Large intestine (tissue), 12 donors: ENCODE measurements at places on chromosomes 13 and 19.

GRCh38 chr13:62209529-62209928 is 793.9 kb upstream of the PCDH20 start:
- no peak for DNase-seq

GRCh38 chr19:45667620-45668341 is at the start of gene GIPR:
Gene GIPR (plus strand): TSS chr19:45668221. CDS start chr19:45669521, 1,300 bp downstream.
- no peak for DNase-seq

- no peak for DNase-seq
Observed at GRCh38 chr13:59477011-59477410, 686.7 kb downstream of the DIAPH3 start.

DNA sequence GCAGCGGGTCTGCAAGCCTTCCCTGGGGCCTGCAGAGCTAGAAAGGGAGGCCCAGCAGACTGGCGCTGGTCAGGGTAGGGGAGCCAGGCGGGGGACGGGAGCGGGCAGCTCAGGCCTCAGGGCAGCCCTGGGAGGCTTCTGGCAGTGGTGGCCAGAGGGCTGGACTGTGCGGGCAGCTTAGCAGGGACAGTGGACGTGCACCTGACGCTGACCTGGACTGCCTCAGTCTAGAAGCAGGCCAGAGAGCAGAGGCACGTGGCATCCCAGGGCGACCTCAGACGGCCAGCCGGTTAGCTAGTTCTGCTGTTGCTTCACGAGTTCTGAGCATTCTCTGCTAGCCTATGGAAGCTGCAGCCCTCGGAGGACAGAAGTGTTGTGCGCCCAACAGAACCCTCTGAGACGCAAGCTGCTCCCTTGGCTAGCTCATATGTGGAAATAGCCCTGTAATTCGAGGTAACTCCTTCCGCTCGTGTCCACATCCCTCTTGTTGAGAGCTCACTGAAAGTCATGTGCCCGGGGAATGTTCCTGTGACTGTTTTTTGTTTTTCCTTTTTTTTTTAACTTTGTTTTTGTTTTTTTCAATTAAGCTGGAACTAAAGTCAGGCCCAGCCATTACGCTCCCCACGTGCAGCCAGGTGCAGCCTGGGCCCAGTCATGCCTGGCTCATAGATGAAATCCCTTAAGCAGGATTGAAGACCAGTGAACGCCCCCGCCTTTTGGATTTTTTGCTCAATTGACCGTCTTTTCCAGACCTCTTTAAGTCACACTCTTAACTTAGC is 1.9 kb upstream of the FAM174C start:
- DNase-seq: no peak

DNA sequence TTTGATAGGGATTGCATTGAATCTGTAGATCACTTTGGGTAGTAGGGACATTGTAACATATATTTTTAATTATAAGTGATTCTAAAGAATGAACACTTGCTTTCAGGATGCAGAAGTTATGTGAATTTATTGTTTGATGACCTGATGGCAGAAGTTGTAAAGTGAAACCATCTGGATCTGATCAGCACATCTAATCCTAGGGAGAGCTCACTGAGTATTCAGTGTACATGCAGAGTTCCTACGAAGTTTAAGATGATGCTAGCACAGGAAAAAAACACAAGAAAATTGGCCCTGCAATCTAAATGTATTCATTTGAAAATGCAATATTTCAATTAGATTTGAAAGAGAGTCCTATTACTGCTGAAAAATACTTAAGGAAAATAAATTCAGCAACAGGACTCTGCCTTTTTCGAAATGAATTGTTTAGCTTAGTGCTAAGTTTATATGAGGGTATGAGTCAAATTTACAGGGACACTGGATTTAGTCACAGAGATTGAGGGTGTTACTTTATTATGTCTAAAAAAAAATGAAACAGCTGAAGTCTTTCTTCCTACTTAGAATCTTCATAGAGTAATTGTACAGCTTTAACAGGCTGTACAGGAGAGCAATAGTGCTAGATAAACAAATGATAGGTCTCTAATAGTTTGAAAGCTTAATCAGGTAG is 385.7 kb downstream of the DCT start:
- DNase-seq: no peak

DNA sequence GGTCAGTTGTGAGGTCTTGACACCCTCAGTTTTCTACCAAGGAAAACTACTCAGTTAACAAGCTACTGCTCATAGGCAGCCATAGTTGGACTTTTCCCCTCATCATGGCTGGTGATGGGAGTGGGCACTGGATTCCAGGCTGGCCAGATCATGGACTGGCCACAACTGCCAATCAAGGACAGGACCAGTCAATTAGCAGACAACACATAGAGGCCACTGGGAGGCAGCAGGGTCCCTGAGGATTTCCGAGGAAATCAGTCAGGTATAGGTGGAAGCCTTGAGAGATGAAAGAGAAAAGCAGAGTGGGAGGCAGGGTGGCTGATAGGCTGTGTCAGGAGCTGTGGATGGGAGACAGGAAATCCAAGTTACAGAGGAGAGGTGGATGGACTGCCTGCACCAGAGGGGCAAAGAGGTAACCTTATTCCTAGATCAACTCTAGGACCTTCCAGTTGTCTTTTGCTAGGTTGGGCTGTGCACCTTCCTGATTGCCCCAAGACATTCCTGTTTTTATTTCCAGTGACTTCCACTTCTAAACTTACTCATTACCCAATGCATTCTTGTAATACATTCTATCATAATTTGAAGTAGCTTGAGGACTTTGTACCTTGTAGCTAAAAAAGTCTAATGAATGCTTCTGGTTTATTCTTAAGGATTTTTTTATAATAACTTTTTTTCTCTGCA is 361.8 kb downstream of the KCNRG start:
- no peak for DNase-seq

GRCh38 chr13:73522937-73523336 is 464.1 kb downstream of the KLF5 start:
- no peak for DNase-seq

- no peak for DNase-seq
Observed at GRCh38 chr13:45682494-45683008, 19.6 kb upstream of the CBY2 start.

GRCh38 chr13:19959141-19959830 is 759 bp downstream of the ZMYM2 start:
- peak; percentile 29 for DNase-seq

DNA sequence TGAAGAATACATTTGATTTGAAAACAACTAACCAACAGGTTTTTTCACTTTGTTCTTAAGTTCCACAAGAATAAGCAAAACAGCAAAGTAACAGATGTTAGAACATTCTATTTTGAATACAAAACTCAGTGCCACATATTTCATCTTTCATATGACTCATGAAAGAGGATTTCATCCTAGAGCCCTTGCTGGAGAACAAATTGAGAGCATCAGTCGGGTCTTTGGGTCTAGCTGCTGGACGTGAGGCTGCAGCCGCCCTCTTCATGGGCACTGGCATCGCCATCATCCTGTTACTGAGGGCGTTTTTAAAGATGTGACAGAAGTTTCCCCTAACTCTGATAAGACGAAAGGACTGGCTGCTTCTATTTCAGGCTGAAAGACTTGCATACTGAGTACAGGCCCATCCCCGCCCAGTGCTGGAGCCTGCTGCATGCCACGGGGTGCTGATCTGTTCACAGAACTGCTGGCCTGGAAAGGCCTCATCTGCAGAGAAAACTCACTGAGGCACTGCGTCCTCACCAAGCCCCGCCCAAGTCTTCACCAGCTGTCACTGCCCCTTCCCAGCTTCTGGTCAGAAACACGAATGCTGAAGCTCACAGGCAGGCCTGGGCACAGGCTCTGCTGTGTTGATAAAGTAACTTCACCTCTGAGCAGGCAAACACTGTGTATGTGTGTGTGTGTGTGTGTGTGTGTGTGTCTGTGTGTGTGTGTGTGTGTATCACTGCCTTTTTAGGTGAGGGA is 101.4 kb downstream of the TUBGCP3 start:
- no peak for DNase-seq

DNA sequence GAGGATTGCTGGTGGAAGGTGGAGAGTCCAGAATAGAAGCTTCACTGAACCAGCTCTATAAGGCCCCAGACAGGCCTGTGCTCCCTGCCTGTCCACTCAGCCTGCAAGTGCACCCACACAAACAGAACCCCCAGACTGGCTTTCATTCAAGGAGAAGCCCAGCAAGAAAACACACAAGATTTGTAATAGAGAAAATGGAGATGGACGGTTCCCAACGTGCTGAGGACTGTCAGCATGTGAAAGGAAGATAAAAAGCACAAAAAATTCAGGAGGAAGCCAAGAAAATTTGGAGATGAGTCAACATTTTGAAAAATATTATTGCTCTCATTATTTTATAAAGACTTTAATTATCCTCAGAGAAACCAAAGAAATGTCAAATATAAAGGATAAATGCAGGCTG is 218.2 kb upstream of the SLC10A2 start:
- DNase-seq: no peak

DNA sequence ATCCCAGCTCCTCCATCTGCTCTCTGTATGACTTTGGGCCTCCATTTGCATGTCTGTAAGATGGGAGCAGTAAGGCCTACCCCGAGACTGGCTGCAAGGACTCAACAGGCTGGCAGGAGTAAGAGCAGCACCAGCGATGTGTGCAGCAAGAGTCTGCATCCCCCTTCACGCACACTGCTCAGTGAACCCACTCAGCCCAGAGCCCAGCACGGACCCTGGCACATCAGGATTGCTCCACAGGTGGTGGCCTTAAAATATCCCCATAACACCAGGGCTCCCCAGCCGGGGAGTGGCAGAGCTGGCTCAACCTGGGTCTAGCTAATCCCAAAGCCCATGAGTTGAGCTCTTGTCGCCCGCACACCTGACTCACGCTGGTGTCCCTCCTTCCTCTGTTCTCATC is 23.4 kb downstream of the VRK3 start:
- DNase-seq: no peak

DNA sequence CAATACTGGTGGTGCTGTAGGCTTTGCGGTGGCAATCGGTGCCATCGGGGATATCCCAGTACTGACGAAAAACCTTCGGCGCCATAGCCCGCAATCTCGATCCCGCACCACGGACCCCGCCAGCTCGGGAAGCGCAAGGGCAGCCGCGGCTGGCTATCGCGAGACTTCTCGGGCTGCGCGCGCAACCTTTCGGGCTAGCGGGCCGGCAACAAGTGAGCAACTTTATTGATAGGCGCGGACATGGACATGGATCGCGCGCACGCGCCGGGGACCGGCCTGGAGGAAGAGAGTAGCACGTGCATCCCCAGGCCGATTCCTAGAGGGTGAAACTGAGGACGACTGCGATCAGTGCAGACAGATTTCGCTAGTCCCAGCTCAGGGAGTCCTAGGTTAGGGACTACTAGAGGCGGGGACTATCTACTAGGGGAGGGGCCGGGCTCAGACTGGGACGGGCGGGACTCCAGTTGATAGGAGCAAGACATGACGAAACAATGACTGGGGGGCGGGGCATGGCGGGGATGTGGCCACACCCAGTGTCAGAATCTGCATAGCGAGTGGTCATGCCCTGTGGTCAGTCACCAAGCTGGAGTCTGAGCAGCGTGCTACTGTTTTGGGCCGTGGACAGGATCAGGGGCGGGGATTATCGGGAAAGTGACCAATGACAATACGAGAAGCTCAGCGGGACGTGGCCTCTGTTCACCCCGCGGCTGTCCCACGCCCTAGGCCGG is at the start of gene NDUFA11:
TSS of gene NDUFA11 (minus strand) at position 167 of the 728 bp plus-strand sequence. CDS start at position 85, 82 bp downstream.
- DNase-seq: peak; percentile 99

DNA sequence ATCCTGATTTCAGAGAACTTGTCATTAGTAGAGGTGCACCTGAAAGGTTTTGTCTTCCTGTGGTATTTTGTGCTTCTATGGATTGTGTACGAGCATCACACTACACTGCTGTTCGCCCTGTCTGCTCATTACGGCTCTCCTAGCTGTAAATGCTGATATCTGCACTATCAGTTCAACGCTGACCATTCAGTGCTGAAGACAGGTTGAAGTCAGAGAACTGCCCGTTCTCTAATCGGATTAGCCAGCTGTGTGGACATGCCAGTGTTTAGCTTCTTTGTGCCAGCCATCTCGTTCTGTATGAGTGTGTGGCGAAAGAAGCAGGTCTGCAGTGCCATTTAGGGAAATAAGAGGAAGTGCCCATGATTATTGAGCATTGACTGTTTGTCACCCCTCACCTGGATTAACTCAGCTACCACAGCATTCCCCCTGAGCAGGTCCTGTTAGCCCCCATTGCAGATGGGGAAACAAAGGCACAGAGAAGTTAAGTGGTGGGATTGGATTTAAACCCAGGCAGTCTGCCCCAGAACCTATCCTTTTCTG is 21.6 kb upstream of the C1QTNF9 start:
- DNase-seq: no peak

DNA sequence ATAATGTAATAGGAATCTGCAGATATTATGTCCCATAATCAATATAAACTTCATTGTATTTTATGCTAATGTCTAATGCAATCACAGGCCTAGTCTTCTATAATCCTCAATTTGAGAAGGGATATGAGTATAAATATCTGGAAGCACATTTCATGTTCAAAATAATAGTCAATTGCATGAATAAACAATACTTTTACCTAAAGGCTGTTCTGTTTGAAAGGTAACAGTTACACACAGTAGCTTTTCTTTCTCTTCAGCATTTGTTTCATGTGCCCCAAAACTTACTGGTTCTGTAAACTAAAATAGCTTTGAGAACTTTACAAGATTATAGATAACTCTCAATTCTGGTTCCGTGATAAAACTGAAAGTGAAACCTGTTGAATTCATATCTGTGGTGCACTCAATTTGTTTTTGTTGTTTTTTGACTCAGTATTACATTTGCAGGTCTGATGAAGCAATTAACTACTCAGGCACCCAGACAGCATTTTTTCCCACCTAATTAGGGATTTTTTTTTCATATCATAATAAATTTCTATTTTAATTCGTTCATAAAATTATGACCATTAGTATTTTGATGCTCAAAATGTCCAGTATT is 1193.8 kb downstream of the SLITRK1 start:
- DNase-seq: no peak

- DNase-seq: no peak
Observed at GRCh38 chr13:37383046-37383445, 215.5 kb downstream of the POSTN start.

DNA sequence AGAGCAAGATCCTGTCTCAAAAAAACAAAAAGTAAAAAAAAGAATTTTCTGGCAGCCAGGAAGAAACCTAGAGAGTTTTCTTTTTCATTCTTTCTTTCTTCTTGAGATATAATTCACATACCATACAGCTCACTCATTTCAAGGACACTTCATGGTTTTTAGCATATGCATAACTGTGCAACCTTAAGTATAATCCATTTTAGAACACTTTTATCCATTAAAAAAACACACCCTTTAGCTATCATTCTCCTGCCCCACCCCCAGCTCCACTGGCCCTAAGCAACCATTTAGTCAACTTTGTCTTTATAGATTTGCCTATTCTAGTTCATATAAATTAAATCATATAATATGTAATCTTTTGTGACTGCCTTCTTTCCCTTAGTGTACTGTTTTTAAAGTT is 8.1 kb upstream of the IPO5 start:
- no peak for DNase-seq

DNA sequence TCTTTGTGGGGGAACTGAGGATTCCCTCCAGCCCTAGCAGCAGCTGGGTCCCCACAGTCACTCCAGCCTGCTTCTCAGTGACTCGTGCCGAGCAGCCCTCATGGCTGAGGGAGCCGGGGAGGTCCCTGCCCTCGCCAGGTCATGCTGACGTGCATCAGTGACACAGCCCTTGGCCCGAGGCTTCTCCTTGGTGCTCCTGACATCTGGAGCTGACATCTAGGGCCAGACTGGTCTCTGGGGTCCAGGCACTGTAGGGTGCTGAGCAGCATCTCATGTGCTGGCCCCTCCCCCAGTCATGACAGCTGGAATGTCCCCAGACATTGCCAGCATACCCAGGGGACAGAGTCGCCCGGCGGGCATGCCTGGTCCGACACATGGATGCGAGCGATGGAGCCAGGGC is 14.4 kb downstream of the COMP start:
- DNase-seq: no peak
